B cell (primary cell): ENCODE measurements at places on chromosomes 7 and 10. TPM values are rescaled to one million over a fixed set of nuclear protein-coding genes. Genes with fewer than 3 reads are reported as not detected.

The NUTM2E gene
- 0.63 and 1.0 TPM in 2 replicates for total RNA-seq

The VENTX gene
- not detected in 2 replicates for total RNA-seq

The TAS2R4 gene
- total RNA-seq, result 5.4 and 6.7 TPM in 2 replicates

The ANLN gene
- 0.32 and 0.56 TPM in 2 replicates for total RNA-seq

The SFRP4 gene
- not detected in 2 replicates for total RNA-seq

The YKT6 gene
- total RNA-seq, result 62.3 and 73.4 TPM in 2 replicates

The INMT gene
- total RNA-seq, result 0.15 TPM in 1 of 2 replicates, not detected in the other

The CLIP2 gene
- total RNA-seq, result 47.9 and 49.5 TPM in 2 replicates

The MMS19 gene
- total RNA-seq, result 78.0 and 82.1 TPM in 2 replicates
